ENCODE measurements at places on chromosomes 2 and 18. TPM values are rescaled to one million over a fixed set of nuclear protein-coding genes. Genes with fewer than 3 reads are reported as not detected.

The ADAM23 gene
- total RNA-seq: 11.6 TPM

The TMEM150A gene
- total RNA-seq: 17.7 TPM

The COL6A3 gene
- 482 TPM for total RNA-seq

The QPCT gene
- 11.2 TPM for total RNA-seq

The UGT1A9 gene
- total RNA-seq: not detected

The SLC4A3 gene
- total RNA-seq: 2.6 TPM

The UNC80 gene
- not detected for total RNA-seq

The SLC35F5 gene
- 188 TPM for total RNA-seq

The DUSP28 gene
- total RNA-seq: 3.5 TPM

The MYO3B gene
- total RNA-seq: under 0.01 TPM

The XIRP2 gene
- 1.9 TPM for total RNA-seq

The MOGAT1 gene
- not detected for total RNA-seq

The DSG2 gene
- 12.5 TPM for total RNA-seq

The CNDP1 gene
- total RNA-seq: 0.22 TPM

The AFTPH gene
- 24.1 TPM for total RNA-seq

The DNAH7 gene
- total RNA-seq: 1.1 TPM

The CFAP221 gene
- not detected for total RNA-seq

The CNTNAP5 gene
- not detected for total RNA-seq

The OTOS gene
- total RNA-seq: not detected

The CHRNG gene
- total RNA-seq: not detected

The NGEF gene
- total RNA-seq: 0.57 TPM

The SLC35F6 gene
- 82.6 TPM for total RNA-seq

The ACOXL gene
- not detected for total RNA-seq

The VWA3B gene
- not detected for total RNA-seq

The CCT4 gene
- 159 TPM for total RNA-seq

The KCNS3 gene
- total RNA-seq: 7.0 TPM

The ACTG2 gene
- total RNA-seq: 61.7 TPM

The NAB1 gene
- 54.9 TPM for total RNA-seq

The CCDC121 gene
- total RNA-seq: 0.88 TPM

The PRSS56 gene
- not detected for total RNA-seq

The SLC1A4 gene
- 45.3 TPM for total RNA-seq

The PDE11A gene
- total RNA-seq: 0.43 TPM

The IL36A gene
- total RNA-seq: not detected

The ABCG8 gene
- not detected for total RNA-seq

The STK17B gene
- 30.9 TPM for total RNA-seq

The CFC1 gene
- not detected for total RNA-seq

The PROKR1 gene
- not detected for total RNA-seq

The TXNL1 gene
- total RNA-seq: 37.9 TPM

The HTR2B gene
- total RNA-seq: 11.7 TPM

The KCNJ3 gene
- not detected for total RNA-seq

The STPG4 gene
- 1.6 TPM for total RNA-seq

The MC5R gene
- not detected for total RNA-seq

The CTAGE1 gene
- not detected for total RNA-seq

The SIX3 gene
- total RNA-seq: not detected

The NEUROD1 gene
- not detected for total RNA-seq

The LMAN2L gene
- total RNA-seq: 19.5 TPM

The ANKRD30B gene
- 0.88 TPM for total RNA-seq

The COL4A3 gene
- total RNA-seq: under 0.01 TPM

The GEN1 gene
- total RNA-seq: 6.8 TPM

The SLC30A3 gene
- not detected for total RNA-seq

Data from placental pericyte (primary cell).